ENCODE measurements at places on chromosomes 7 and 10.

DNA sequence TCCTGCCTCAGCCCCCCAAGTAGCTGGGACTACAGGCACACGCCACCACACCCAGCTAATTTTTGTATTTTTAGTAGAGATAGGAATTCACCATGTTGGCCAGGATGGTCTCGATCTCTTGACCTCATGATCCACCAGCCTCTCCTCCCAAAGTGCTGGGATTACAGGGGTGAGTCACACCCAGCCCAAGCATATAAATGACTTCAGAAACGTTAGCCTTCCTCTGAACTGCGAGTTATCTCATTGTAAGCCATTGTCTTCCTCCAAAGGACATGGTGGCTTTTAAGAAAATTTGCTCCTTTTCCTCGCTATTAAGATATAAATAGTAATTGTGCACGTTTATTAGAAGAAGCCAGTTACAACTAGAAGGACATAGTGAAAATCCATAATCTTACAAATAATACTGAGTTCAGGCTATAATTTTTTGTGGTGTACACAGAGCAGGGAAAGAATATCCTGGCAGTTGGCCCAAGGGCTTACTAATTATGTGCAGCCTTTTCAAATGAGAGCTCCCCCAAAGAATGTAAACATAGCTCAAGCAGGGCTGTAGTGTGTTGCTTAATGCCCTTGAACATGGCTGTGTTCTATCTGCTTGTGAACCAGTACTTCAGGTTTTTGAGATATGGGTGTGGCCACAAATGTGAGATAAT, 495.8 kb downstream of the PARD3 start:
- DNase-seq: no peak

DNA sequence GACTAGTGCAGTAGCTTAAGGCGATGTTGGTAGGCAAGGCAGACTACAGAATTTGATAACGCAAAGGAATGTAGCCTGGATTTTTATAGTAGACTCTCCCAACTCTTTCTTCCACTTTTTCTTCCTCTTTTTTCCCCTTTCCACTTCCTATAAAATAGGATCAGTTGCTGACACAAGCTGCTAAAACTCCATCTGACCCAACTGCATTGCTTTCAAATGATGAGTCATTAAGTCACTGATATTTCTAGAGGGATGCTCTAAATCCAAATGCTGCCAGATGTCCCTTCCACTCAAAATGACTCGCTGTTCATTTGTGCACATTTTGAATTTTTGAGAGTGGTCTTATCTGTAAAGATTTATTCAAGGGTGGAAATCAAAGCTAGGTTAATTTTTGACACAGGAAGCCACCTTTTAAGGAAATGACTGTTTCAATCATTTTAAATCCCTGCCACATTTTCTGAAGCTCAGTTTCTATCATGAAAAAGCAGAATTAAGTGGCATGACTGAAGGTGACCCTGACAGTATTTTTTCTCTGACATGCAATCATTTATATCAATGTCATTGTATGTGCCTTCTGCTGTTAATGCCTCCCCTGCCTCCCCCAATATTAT, 25.8 kb upstream of the SFMBT2 start:
- no peak for DNase-seq

DNA sequence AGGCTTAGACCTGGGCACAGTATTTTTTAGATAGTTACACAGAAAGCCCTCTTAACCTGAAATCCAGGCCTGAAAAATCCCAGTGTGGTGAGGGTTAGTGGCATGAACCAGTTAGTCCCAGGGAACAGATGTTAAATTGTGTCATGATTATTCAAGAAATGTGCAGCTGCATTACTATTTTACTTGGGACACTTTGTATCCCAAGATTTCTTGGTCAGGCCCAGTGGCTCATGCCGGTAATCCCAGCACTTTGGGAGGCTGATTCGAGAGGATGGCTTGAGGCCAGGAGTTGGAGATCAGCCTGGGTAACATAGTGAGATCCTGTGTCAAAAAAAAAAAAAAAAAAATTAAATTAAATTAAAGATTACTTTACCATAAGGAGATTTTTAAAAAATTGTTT, 36.0 kb upstream of the OTUD1 start:
- DNase-seq: no peak

DNA sequence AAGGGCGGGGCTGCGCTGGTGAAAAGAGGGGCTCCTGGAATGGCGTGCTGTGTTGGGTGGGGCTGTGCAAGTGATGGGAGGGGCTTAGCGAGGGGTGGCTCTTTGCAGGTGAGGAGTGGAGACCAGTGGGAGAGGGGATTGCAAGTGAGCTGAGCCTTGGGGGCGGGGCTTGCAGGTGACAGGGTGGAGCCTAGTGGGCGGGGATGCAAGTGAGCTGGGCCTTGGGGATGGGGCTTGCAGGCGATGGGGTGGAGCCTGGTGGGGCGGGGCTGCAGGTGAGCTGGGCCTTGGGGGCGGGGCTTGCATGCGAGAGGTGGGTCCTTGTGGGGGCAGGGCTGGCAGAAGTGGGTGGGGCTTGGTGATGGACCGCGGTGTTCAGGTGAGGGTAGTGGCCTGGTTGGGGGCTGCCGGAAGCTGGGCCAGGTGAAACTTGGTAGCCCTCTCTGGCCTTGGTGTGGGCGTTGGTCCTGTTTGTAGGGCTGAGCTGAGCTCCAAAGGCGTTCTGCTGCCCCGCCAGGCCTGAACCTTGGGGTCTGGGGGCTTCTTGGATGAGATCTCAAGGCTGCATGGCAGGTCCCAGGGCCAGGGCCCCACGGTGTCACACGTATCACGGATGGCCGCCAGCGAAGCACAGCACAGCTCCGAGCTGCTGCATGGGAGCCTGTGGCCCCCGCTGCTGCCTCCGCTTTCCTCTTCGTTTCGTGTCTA, 743 bp upstream of the PITRM1 start:
- DNase-seq: peak; percentile 7

- no peak for DNase-seq
These were observed 76.9 kb upstream of the KMT2C start for GRCh38 chr7:152512706-152513105.

DNA sequence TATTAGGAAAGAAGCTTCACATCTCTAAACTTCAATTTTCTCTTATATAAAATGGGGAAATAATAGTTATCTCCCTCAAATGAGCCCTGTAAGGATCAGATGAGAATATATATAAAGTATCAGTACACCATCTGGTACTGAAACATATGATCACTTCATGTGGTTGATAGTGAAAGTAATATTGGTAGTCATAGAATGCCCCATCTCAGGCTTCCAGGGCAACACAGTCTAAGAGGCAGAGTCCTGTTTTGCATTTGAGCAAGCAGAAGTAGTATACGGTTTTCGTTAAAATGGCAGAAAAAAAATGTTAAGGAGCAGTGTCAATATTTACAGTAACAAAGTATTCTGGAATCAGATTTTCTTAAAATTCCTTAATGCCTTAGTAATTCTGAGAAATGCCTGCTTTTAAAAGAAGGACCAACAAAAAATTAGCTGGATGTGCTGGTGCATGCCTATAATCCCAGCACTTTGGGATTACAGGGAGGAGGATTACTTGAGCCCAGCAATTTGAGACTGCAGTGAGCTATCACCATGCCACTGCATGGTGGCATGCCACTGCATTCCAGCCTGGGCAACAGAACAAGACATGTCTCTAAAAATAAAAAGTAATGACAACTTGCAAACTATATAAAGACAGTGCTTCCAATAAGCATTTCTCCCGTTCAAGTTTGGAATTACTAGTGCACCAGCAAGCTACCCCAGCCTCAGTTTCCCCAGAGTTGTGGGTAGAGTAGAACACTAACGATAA, 19.8 kb downstream of the KBTBD2 start:
- no peak for DNase-seq

DNA sequence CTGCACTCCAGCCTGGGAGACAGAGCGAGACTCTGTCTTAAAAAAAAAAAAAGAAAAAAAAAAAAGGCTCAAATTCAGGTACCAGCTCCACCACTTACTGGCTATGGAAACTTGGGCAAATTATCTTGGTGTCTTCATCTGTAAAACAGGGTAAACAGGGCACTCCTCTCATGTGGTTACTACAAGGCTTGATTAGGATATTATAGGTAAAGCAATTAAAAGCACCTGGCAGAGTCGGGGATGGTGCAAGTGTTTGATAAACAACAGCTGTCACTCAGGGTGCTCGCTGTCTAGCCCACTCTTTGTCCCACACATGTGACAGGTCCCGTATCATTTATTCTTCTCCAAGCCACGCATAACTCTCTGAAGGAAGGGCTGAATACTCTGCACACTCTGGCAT, 96.9 kb downstream of the SORBS1 start:
- no peak for DNase-seq

GRCh38 chr10:8245131-8245813, 190.8 kb downstream of the GATA3 start:
- no peak for DNase-seq
